RCC 7860 (cell line): ENCODE measurements at places on chromosomes 1 and 21.

GRCh38 chr21:22679207-22679606 is 1681.0 kb downstream of the NCAM2 start:
- DNase-seq: no peak

DNA sequence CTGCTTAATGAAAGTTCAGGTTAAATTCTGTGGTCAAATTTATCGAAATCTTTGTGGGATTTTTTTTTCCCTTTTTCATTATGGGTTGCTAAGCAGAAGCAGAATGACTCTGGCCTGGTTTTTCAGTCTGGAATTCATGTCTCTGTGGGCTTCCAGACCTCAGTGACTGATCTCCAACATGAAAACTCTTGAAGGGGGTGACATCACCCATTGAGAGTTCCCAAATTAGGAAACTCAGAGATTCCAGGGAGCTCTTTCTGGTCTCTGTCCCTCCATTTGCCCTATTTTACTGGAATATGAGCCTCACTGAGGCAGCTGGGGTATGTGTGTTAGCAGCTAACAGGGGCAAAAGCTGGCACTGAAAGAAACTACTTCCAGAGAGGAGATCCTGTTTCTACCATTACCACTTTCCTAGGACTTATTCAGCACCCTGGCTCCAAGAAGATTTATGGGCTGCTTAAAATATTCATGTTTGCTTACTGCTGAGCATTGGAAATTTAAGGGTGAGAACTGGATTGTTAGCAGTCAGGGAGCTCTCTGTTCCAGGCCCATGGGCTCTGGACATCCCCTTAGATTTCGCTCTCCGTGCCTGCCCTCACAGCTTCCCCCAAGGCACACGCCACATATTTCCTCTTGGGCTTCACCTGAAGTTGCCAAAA is 203.4 kb upstream of the SPAG17 start:
- no peak for DNase-seq

DNA sequence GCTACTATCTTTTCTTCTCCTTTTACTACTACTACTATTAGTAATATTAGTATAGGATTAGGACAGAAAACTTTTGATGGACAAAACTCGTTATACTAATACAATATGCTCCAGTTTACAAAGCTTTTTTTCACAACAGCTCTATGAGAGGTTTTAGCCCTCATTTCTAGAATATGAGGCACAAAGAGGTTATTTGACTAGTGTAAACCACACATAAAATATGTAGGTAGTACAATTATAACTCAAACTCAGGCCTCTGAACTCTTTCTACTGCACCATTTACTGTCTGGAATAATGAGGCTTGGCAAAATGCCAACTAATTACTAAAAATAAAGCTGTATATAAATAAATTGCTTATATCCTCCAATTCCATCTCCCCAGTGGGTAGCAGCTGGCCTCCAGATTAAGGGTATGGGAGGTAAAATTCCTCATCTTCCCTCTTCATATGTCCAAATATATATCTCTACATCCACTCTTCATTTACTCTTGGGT is 99.9 kb downstream of the LYST start:
- no peak for DNase-seq

DNA sequence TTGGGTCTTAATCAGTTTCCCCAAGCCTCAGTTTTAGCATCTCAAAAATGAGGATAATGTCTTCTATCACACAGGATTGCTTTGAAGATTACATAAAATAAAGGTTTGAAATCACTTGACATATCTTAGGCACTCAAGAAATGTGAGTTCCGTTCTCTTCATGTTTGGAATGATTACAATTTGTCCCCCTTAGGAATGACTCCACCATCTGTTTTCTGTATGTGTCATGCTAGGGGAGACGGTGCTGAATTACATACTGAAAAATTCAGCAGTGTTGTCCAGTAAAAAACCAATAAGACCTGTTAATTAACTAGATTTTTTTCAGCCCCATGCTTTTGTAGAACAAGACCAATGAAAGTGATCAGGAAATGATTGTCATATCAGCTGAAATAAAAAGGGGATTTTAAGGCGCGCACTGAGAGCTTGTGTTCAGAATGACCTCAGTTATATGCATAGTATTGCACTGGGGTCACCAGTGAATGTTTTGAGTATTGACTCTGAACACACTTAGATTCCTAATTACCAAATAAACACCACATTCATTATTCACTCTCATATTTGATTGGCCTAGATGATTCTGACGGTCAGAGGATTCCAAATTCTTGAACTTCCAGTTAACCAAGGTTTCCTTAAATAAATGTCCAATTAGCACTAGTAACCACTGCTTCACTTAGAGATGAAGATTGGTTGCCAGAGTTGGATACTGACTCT is 114.5 kb upstream of the KCNK2 start:
- DNase-seq: no peak

DNA sequence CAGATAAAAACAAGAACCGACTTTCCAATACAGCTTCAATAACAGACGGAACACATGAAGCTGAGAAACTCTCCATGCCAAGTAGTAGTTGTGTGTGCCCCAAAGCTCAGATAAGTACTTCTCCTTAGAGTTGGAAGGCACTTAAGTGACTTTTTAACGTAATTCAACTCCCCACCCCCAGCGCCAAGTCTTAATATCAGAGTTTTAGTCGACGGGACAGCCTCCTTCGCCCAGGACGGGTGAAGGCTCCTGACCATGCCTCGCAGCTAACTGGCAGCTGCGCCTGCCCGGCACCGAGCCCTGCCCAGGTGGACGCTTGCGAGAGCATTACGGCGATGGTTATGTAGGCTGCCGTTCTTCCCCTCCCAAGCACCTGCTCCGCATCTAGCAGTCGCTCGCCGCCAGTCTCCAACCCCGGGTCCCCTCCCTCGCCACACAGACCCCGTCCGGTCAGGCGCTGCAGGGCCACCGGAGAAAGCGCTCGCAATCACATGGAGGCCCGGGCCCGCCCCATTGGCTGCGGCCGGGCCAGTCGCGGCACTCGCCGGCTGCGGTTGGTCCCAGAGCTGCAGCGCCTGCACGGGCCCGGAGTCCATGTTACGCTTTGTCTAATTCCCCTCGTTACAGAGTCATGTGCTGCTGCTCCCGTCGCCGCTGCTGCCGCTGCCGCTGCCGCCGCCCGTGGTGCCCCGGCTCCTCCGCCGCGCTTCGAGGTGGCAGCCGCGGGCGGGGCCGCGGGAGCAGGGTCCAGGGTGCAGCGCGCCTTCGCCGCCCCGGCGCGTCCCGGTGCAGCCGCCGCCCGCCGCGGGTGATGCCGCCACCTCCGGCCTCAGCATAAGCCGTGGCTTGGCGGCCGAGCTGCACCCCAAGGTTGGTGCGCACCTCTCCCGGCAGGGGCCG is at the start of gene LRRC8D:
LRRC8D (plus strand) TSS at position 611 of the 900 bp plus-strand sequence. CDS start 112,037 bp downstream, outside the sequence.
- peak; percentile 60 for DNase-seq

DNA sequence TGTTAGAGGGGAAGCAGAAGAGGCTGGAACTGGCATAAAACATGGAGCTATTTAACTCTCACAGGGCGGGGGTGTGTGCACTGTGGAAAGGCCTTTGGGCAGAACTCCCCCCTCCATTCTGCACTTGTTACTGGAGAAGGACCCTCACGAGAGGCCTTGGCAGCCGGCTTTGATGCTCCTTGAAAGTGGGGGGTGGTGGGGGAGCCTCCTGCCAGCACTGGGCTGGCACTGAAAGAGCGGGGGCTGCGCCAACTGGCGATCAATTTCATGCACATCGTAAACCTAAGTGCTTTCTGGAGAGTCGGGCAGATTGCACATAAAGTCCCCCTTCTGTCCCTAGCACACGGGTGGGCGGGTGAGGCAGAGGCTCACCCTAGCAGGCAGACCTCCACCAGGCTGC is 28.9 kb downstream of the FOXO6 start:
- DNase-seq: no peak

DNA sequence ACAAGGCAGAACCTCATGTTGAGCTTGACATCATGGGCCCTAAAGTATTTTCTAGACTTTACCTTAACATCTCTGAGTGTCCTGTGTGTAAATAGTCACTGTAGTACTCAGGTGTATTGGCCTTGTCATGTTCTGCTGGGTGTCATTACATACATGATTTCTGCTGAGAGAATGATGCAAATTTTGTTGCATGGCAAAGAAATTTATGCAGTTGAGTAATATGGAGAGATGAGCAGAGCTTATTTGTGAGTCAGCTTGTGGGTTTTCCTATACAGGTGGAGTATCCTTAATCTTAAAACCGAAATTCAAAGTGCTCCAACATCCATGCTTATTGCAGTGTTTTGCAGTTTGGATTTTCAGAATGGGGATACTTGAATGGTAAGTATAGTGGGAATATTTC is 36.6 kb downstream of the RGL1 start:
- DNase-seq: no peak

DNA sequence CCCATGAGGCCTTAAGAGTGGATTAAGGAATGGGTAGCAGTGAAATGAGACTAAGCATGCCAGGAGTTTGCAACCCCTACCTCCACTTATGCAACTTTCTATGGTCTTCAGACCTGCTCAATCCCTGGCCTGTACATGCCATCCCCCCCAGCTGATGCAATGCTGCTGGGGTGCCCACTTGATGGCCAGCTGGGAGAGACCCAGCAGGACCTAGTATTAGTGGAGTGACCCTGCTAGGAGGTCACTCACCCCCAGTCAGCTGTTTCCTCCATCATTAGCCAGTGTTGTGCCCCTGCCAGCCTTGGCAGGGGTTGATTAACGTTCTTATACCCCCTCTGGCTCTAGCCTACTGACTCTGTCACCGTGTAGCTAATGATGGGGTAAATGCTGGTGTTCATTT is 236.6 kb downstream of the DYRK1A start:
- DNase-seq: no peak

GRCh38 chr1:147575376-147575775 is 34.1 kb downstream of the BCL9 start:
- DNase-seq: no peak

GRCh38 chr1:4626560-4627319 is 27.7 kb upstream of the AJAP1 start:
- no peak for DNase-seq

DNA sequence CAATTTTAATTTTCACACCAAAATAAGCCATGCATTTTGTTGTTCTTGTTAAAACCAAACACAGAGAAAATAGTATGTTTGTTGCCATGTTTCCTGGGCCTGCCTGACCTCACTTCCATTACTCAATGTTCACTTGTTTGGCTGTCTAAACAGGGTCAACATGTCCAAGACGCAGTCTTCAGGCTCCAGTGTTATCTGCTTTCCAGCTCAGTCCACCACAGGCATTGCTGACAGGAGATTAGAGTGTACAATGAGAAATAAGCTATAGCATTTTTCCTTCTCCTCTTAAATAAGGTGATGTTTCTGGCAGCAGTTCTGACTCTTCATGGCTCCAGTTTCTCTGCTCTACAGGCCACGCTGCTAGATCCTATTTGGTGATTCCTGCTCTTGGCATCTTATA is 1030.5 kb downstream of the KCNT2 start:
- DNase-seq: no peak

- DNase-seq: no peak
Measured at GRCh38 chr1:158272681-158273080, 17.0 kb upstream of the CD1C start.

GRCh38 chr1:40530735-40531380 is 579 bp upstream of the ZNF684 start:
- no peak for DNase-seq

DNA sequence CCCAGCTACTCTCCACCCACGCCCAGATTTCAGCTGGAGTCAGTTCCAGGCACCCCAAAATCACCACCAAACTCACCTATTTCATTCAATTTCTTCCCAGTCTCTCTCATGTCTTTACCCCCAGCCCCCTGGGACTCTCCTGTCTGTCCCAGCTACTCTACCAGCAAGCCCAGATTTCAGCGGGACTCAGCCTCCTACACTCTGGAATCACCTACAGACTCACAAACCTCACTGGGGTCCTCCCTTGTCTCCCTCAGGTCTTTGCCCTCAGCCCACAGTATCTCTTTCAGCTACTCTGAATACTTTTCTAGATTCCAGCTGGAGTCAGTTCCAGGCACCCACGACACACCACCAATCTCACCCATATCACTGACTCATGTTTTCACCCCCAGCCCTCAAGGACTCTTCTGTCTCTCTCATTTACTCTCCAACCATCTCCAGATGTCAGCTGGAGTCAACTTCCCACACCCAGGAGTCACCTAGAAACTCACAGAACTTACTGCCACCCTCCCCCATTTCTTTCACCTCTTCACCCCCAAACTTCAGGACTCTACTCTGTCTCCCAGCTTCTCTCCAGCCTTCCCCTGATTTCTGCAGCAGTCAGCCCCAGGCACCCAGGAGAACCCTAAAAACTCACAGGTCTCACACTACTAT is 1529.3 kb upstream of the TPTE start:
- DNase-seq: peak; percentile 3

GRCh38 chr1:232499188-232499587 is 130.7 kb downstream of the SIPA1L2 start:
- no peak for DNase-seq

- DNase-seq: no peak
Measured at GRCh38 chr21:27561116-27561515, 594.2 kb upstream of the ADAMTS5 start.

DNA sequence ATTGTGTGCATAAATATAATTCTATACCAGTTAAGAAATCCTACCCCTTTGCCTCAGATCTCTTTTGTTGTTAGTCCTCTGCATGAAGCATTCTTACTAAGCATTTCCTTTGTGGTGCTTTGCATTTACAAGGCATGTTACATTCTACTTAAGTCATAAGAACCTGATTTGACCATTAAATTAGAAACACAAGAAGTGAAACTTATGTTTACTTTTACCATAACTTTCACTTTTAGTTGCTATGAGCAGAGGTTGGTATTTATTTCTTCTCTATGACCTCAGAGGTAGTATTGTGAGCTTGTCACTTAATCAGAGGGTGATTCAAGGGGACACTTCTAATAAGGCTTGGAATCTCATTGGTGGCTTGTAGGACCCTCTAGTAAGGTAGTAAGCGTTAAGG is 9.0 kb downstream of the FAM20B start:
- DNase-seq: peak; percentile 20

GRCh38 chr1:1432951-1433803 is 2.3 kb upstream of the VWA1 start:
- no peak for DNase-seq

GRCh38 chr1:43293176-43293575 is 7.6 kb upstream of the TIE1 start:
- no peak for DNase-seq

- DNase-seq: no peak
Measured at GRCh38 chr1:210151052-210151672, 81.4 kb upstream of the SERTAD4 start.

GRCh38 chr1:173554089-173554488 is 48.8 kb downstream of the SLC9C2 start:
- no peak for DNase-seq

DNA sequence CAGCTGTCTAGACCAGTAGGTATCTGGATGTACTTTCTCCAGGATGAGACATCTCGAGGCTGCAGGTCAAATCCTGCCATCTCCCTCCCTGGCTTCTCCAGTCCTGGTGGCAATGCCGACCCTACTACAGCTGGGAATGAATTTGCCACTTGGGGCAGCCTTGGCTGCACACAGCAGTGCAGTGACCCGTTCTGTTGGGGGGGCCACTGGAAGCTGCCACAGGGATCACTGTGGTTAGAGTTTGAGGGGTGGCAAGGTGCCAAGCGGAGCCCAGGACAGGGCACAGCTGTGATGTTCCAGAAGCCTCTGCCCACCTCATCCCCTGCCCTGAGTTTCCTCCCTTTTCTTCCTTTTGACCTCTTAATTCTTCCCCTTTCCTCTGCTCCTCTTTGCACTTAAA is 17.1 kb downstream of the COL6A2 start:
- no peak for DNase-seq
